Stimulated activated CD4-positive, alpha-beta T cell treated with anti-CD3 and anti-CD28 coated beads, Interleukin-15, amount 100 ng/mL, for 48 hours (primary cell): ENCODE measurements at places on chromosomes 4 and X.

DNA sequence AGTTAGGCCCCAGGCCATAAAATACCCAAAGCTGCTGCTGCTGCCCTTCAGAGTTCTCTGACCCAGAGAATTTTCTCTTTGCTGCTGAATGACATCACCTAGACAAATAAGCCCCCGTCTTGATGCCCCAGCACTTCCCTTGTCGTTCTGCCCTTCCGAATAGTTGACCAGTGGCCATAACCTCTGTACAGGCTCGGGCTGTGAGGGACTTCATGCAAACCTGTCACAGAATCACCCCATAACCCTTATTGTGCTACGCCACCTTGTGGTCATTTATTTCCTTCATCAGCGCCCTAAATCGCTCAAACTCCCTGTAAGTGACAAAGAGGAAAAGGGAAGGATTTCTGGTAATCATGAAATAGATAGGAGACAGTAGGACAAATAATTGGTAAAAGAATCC, 18.8 kb downstream of the SPACA5 start:
- peak; percentile 37 for DNase-seq

GRCh38 chrX:33128048-33128805, 83.1 kb downstream of the DMD start:
- no peak for DNase-seq

GRCh38 chrX:148542481-148543255, 42.3 kb downstream of the AFF2 start:
- no peak for DNase-seq

GRCh38 chrX:101417981-101418841, 10.2 kb downstream of the HNRNPH2 start:
- DNase-seq = no peak
